ENCODE measurements at places on chromosomes 12 and 14.

- no peak for DNase-seq
Measured at GRCh38 chr12:108214486-108214885, 85.4 kb downstream of the WSCD2 start.

DNA sequence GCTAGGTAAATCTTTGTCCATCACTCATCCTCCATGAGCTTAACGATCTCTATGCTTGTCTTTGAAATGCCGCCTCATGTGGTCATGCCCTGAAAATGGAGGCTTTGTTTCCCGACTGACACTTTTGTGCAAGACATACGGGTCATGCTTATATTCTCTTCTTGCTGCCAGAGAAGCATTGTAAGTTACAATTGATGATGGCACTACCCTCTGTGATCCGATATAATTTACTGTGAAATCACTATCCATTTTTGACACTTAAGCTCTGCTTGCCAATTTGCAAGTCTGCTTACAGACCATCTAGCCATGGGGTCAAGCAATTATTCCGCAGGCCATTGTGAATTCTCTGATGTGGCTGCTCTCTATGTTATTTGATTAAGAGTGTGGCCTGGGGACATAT is 650.0 kb downstream of the FLRT2 start:
- DNase-seq = no peak

GRCh38 chr12:116922194-116922897 is 11.6 kb downstream of the FBXW8 start:
- no peak for DNase-seq

- DNase-seq = no peak
Measured at GRCh38 chr14:21436567-21437062, 19.3 kb downstream of the CHD8 start.

GRCh38 chr12:50569321-50569720 is 64.5 kb downstream of the DIP2B start:
- DNase-seq = no peak

GRCh38 chr12:120470150-120470784 is 719 bp upstream of the SRSF9 start:
- DNase-seq = no peak
